ENCODE measurements at places on chromosomes 12 and 14. TPM values are rescaled to one million over a fixed set of nuclear protein-coding genes. Genes with fewer than 3 reads are reported as not detected.
A peak's percentile ranks its signal among the peaks of the same experiment; 100 is the strongest.

DNA sequence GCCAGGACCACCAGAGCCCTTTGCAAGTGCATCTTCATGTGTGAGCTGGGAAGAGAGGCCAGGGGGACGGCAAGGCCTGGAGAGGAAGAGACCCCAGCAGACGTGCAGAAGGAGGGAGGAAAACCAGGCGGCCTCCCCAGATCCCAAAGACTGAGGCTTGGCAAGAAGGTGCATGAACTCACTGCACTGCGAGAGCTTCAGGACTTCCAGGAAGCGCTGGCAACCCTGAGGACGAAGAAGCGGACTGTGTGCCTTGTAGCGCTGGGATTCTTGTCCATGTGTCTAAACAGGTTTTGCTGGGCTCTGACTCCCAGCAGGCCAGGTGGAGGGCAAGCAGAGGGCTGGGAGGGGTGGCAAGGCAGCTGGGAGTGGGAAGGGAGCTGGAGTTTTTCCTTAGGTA, 939 bp downstream of the TGFB3 start:
- no peak for DNase-seq

DNA sequence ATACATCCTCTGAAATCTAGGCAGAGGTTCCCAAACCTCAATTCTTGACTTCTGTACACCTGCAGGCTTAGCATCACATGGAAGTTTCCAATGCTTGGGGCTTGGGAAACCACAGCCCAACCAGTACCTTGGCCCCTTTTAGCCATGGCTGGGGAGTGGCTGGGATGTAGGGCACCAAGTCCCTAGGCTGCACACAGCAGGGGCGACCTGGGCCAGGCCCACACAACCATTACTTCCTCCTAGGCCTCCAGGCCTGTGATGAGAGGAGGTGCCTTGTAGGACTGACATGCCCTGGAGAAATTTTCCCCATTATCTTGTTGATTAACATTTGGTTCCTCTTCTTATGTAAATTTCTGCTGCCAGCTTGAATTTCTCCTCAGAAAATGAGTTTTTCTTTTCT, 1387.4 kb downstream of the FSCB start:
- no peak for DNase-seq

GRCh38 chr12:3418609-3419390, 72.2 kb upstream of the PRMT8 start:
- no peak for DNase-seq

DNA sequence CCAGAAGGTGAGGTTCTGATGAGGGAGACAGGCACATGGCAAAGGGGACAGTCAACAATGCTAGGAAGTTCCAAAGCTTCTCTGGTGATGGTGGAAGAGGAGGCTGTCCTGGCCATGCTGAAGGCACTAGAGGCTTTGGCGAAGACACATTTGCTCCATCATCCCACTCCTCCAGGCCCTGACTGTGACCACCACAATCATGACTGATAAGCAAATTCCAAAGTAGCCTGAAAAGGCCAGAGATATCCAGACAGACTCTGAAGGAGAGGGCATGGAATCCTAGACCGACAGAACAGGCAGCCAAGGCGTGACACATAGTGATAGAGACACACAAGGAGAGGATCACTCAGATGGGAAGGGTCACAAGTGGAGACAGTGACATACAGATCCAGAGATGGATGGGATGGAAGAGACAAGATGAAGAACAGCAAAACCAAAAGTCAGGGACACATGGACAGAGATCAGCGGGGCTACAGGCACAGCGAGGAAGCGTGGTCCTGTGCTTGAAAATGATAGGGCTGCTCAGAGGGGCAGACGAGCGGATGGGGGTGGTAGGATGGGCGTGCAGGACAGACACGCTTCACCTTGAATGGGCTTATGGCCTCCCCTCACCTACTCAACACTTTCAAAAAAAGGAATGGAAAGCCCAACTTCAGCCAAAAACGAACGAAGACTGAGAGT, 1.3 kb downstream of the ZFHX2 start:
- DNase-seq = no peak

Gene DPF3
- total RNA-seq = 32.8 TPM

GRCh38 chr14:102220031-102220430, 80.3 kb downstream of the WDR20 start:
- no peak for DNase-seq

Gene MYL6B
- total RNA-seq = 90.0 TPM

GRCh38 chr14:95770777-95771176, 56.9 kb upstream of the TCL1A start:
- no peak for DNase-seq

DNA sequence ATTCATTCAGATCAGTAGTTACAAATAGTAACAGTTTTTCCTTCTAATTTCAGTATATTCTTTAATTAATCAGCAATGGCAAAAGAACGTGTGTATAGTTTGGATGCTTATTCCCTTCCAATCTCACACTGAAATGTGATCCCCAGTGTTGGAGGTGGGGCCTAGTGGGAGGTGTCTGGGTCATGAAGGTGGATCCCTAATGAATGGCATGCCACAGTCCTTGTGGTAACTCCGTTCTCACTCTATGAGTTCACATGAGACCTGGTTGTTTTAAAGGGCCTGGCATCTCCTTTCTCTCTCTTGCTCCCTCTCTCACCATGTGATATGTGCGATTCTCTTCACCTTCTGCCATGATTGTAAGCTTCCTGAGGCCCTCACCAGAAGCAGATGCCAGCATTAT, 18.9 kb upstream of the SYNDIG1L start:
- DNase-seq = no peak

GRCh38 chr14:40292664-40293063, 860.4 kb upstream of the FBXO33 start:
- no peak for DNase-seq

GRCh38 chr12:102970780-102971179, 13.3 kb downstream of the ASCL1 start:
- no peak for DNase-seq

Gene RND1
- not detected for total RNA-seq

Gene OR10AD1
- total RNA-seq = not detected

Gene CLEC2A
- total RNA-seq = not detected

GRCh38 chr14:30521899-30522736, 36.8 kb upstream of the G2E3 start:
- peak; percentile 51 for DNase-seq

Gene KLHL33
- under 0.01 TPM for total RNA-seq

GRCh38 chr12:20368114-20368650, at the start of gene PDE3A:
Gene PDE3A, plus strand, starts transcription at chr12:20368537. Its CDS starts 748 bp downstream, at chr12:20369285.
- DNase-seq = peak; percentile 73

Gene CLEC14A
- 2.8 TPM for total RNA-seq

- no peak for DNase-seq
Observed at GRCh38 chr12:33795536-33795935, 226.8 kb upstream of the ALG10 start.

- no peak for DNase-seq
Observed at GRCh38 chr12:93183940-93184671, 193.6 kb upstream of the NUDT4 start.

GRCh38 chr12:93361151-93361919, 16.4 kb upstream of the NUDT4 start:
- peak; percentile 39 for DNase-seq
